ENCODE measurements at places on chromosomes 7 and 10. TPM values are rescaled to one million over a fixed set of nuclear protein-coding genes. Genes with fewer than 3 reads are reported as not detected.

Gene ZNF804B
- not detected for total RNA-seq

Gene ZNF12
- total RNA-seq = 20.5 TPM

Gene BLNK
- total RNA-seq = not detected

Gene ERVW-1
- not detected for total RNA-seq

Gene CYP3A5
- not detected for total RNA-seq

Gene JAKMIP3
- total RNA-seq = under 0.01 TPM

Gene TSPAN12
- 89.3 TPM for total RNA-seq

Gene SRI
- 110 TPM for total RNA-seq

Measured in dermis microvascular lymphatic vessel endothelial cell (primary cell).